ENCODE measurements at places on chromosomes 1 and 21. TPM values are rescaled to one million over a fixed set of nuclear protein-coding genes. Genes with fewer than 3 reads are reported as not detected.
A peak's percentile ranks its signal among the peaks of the same experiment; 100 is the strongest.

- no peak for DNase-seq
These were observed 5.7 kb upstream of the C1orf162 start for GRCh38 chr1:111467865-111468716.

VTCN1 gene
- polyA plus RNA-seq: 14.1 TPM

VCAM1 gene
- polyA plus RNA-seq: 39.2 TPM

DNA sequence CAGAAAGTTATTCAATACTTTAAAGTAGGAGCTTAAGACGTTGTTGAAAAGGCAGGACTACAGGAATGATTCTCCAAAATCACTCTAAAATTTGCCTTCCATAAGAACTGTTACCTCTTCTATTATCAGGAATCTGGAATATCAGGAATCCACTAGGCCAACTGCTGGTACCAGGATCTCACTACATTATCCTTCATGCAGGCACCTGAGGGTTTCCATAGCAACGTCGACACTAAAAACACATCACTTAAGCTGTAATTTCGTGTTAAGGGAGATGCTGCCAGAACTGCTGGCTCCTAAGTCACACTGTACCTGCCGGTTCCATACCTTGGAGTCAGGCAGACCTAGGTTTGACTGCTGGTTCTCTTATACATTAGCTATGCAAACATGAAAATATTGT, 139.7 kb upstream of the C1orf87 start:
- DNase-seq: no peak

CHIT1 gene
- 0.09 TPM for polyA plus RNA-seq

- DNase-seq: no peak
These were observed 55.4 kb downstream of the KCNAB2 start for GRCh38 chr1:6100861-6101783.

DNA sequence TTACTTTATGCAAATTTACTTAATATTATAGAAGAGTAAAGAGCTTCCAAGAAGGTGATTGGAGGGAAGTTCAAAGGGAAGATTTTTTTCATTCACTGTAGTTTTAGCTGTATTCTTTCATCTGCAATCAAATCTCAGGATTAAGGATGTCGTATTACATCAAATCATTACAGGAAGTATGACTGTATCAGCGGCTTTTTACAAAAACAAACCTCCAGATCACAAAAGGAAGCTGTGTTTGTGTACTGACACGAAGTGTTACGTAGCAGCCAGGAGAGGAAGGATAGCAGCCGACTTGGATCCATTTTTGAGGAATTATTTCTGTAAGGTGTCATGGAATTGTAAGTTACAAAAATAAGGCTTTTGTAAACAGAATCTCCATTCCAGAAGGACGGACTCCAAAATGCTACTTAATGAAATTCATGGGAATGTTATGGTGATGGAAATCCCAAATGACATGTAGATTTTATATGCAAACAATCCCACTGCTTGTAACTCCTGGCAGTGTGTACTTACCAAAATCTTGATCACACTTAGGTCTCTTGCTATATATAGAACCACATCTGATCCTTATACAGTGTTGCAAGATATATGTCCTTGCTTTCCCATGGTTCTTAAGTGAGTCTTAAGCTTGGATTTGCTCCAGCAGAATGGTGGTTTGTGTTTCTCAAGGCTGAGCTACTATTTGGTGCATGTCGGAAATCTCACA, 49.8 kb downstream of the KCNJ15 start:
- no peak for DNase-seq

CLCNKB gene
- polyA plus RNA-seq: 37.0 TPM

GRCh38 chr1:211929683-211930082, 99.1 kb upstream of the LPGAT1 start:
- DNase-seq: no peak

GRCh38 chr1:103372866-103373265, 152.6 kb upstream of the RNPC3 start:
- no peak for DNase-seq

DNA sequence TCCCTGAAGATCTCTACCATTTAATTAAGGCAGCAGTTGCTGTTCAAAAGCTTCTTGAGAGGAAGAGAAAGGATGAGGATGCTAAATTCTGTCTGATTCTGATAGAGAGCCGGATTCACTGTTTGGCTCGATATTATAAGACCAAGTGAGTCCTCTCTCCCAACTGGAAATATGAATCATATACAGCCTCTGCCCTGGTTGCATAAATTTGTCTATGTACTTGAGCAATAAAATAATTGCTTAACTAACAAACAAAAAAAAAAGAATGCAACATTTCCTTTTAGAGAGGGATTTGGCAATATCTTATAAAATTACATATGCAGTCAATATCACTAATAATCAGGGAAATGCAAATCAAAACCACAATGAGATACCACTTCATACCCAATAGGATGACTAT, 26.8 kb downstream of the ALDH9A1 start:
- DNase-seq: no peak

DNA sequence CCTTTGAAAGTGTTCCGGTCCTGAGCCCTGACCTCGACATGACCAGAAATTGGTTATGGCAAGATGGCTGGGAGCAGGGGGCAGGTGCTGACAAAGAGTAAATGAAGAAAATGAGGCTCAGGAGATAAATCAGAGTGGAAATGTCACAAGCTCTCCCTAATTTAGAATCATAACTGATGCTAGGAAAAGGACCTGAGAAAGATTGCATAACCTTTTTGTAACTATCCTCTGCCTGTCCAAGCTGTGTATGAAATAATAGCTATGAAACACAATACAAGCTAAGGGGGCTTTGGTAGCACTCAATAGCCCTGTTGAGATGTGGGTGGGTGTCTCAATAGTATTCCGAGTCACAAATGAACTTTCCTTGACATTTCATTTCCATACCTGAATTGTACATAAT, 12.9 kb upstream of the NOS1AP start:
- DNase-seq: no peak

FCRL4 gene
- not detected for polyA plus RNA-seq

DNA sequence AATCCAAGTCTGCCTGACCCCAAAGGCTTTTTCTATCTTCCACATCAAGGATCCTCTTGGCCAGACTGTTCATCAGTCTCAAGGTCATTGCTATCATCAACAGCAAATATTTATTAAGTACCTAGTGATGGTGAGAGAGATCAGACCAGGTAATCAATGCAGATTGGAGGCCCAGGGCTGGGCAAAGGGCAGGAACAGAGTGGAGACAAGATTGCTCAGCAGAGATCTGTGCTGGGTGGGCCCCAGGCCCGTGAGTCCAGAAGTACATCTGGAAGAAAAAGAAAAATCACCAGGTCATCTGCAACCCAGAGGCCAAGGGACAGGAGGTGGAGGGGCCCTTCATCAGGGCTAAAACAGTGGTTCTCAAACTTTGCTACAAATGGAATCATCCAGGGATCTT, 10.1 kb upstream of the PAQR7 start:
- no peak for DNase-seq

DNA sequence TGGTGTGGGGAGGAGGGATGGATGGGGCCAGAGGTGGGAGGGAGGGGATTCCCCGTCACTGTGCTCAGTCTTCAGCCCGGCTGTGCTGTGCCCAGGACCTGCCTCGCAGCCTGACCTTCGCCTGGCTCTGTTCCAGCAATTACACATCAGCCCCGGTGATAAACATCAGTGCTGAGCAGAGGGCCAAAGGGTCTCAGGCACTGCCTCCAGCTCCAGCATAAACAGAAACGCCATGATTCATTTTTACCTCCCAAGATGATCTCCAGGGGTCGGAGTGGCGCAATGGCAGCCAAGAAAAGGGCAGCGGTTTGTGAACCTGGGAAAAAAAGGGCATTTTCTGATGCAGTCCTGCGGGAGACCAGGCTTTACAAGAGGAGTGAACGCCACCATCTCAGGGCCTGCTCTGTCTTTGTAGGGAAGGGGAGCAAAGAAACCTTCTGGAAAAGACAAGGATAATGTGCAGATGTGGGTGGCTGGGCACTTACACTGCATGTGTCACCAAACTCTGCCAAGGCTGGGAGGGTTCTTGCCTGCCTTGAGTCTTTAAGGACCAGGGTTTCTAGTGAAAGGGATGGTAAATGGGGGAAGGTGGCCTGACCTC, 28.1 kb downstream of the SHISA4 start:
- peak; percentile 65 for DNase-seq

GRCh38 chr1:9434247-9435152, 104.8 kb upstream of the SLC25A33 start:
- DNase-seq: no peak

GRCh38 chr1:64886877-64887276, 79.5 kb downstream of the JAK1 start:
- DNase-seq: no peak

DNA sequence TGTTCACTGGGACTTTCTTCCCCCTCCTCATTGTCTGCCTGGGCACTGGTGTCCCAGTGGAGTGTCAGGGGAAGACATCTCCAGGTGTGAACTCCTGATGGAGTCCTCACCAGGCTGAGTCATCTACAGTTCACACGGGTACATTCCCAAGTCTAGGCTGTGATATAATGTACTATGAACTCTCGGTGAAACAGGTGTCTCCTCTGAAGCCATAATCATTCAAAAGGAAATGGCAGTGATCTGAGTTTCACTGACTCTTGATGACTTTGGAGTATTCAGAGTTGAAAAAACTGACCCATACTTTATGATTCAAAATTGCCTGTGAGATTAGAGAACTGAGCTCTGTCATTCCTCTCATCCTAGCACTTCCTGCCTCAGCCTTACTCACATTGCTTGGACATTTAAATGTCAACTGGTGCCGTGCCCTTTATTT, 9.1 kb downstream of the LAMC2 start:
- DNase-seq: no peak

DNA sequence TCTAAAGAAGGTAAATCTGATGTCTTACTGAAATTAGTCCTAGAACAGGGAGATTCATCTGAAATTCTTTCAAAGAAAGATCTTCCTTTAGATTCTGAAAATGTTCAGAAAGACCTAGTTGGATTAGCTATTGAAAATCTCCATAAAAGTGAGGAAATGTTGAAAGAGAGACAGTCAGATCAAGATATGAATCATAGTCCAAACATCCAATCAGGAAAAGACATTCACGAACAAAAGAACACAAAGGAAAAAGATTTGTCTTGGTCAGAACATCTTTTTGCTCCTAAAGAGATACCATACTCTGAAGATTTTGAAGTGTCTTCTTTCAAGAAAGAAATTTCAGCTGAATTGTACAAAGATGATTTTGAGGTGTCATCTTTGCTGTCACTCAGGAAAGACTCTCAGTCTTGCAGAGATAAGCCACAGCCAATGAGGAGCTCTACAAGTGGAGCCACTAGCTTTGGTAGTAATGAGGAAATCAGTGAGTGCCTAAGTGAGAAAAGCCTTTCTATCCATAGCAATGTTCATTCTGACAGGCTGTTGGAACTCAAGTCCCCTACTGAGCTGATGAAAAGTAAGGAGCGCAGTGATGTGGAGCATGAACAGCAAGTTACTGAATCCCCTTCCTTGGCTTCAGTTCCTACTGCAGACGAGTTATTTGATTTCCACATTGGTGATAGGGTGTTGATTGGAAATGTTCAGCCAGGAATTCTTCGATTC, 61.6 kb upstream of the QSOX1 start:
- DNase-seq: no peak

- no peak for DNase-seq
These were observed 14.7 kb downstream of the RNF2 start for GRCh38 chr1:185059950-185060571.

- DNase-seq: no peak
These were observed 92.9 kb downstream of the BEND5 start for GRCh38 chr1:48683839-48684238.

SYT11 gene
- polyA plus RNA-seq: 14.3 TPM

- DNase-seq: no peak
These were observed 355.7 kb upstream of the DPYD start for GRCh38 chr1:98276514-98276913.

HCRTR1 gene
- polyA plus RNA-seq: 0.18 TPM

DNA sequence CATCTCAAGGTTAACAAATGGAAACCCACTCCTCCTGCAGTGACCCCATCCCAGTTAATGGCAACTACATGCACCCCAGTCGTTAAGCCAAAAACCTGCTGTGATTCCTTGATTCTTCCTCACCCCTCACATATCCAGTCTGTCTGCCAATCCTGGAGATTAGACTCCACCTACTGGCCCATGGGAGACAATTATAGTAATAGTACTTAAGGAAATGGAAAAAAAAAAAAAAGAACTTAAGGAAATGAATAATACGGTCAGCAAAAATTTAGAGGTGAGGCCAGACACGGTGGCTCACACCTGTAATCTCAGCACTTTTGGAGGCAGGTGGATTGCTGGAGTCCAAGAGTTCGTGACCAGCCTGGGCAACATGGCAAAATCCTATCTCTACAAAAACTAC, 7.0 kb downstream of the NOL9 start:
- DNase-seq: no peak

DNA sequence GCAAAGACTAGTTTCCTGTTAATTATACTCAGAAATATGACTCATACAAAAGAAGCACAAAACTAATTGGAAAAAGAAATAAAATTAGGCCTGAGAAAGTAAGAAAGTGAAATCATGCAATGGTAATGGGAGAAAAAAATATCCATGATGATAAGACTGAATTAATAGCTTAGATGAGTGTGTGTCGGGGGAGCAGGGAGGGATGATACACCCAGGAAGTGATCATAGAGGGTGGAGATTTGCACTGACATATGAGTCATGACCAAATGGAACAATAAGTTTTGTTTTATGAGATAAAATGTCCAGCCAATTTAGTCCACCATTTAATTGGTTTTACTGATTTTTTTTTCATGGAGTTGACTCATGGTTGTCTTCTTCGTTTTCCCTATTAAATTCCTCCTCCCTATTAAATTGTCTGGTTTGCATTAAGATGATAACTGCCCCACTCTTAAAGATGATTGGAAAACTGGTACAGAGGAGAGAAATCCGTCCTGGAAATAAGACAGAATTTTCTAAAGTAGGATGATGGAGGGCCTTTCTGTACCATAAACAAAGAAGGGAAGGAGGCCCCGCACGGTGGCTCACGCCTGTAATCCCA, 111.7 kb upstream of the KCNJ6 start:
- DNase-seq: no peak

TNFRSF14 gene
- 15.9 TPM for polyA plus RNA-seq

GRCh38 chr21:35457097-35457804, 408.1 kb upstream of the RUNX1 start:
- DNase-seq: no peak

GOLT1A gene
- 2.8 TPM for polyA plus RNA-seq

ZSWIM5 gene
- 6.9 TPM for polyA plus RNA-seq

DNA sequence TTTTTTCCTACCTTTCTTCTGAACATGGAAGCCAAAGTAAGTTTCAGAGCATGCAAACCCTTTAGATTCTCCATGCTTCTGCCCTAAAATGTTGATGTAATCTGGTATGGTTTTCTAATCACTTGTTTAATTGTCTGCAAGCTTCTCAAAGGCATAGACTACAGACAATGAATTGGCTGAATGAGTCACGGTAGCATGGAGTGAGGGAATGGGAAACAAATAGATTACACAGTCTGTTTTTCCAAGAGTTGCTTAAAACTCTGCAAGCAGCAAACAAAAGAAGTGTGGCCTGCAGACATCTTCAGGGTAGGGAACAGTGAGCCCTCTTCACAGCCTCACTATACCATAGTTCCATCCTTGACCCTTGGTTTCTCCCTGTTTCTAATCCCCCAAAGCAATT, 326.0 kb downstream of the BARHL2 start:
- DNase-seq: no peak

TBX19 gene
- 2.2 TPM for polyA plus RNA-seq

Measured in left renal pelvis (tissue), 4 donors.